ENCODE measurements at places on chromosomes 6 and 20.

DNA sequence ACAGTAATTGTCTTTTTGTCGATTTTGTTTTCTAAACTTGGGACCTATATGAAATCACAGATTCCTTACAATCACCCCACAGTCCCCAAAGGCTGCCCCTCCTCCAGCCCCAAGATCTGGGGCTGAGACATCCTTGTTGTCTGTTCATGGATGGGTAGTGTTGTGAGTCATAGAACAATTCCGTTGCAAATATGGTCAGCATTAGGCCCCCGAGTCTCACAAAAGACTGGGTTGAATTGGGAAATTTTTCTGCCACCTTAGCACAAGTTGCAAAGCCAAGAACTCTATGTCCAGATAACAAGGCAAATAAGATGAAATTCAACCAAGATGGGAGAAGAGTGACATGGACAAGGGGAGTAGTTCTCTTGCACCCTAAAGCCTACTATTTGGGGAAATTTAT lies 10.5 kb upstream of the TAB2 start:
- DNase-seq: no peak

- no peak for DNase-seq
Observed at GRCh38 chr6:71855406-71855805, 30.9 kb upstream of the RIMS1 start.

DNA sequence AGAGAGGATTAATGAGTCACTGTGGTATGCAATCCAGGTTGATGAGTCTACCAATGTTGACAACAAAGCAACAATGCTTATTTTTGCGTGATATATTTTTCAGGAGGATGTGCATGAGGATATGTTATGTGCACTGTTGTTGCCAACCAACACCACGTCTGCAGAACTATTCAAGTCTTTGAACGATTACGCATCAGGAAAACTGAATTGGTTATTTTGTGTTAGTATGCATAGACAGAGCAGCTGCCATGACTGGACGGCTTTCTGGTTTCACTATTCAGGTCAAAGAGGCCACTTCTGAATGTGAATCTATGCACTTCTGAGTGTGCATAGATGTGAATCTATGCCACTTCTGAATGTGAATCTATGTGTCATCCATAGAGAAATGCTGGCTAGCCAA lies 134.0 kb upstream of the GRIK2 start:
- no peak for DNase-seq

DNA sequence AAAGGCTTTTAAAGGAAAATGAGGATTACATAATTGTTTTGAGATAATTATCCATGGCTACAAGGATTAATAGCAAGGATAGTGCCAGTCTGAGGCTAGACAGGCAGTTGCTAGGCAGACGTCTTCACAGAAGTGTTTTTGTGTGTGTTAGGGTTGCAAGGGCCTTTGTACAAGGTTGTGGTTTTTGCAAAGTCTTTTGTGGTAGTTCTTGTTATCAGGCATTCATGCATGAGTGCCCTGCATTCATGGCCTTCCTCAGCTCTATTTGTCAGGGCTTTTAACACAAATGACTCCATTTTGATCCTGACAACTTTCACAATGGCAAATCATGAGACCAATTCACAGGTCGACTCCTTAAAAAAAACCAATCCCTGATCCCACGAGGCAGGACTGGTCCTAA lies 68.1 kb upstream of the TXNDC5 start:
- DNase-seq: no peak

GRCh38 chr6:108685970-108686369 lies 125.3 kb downstream of the FOXO3 start:
- DNase-seq: no peak

DNA sequence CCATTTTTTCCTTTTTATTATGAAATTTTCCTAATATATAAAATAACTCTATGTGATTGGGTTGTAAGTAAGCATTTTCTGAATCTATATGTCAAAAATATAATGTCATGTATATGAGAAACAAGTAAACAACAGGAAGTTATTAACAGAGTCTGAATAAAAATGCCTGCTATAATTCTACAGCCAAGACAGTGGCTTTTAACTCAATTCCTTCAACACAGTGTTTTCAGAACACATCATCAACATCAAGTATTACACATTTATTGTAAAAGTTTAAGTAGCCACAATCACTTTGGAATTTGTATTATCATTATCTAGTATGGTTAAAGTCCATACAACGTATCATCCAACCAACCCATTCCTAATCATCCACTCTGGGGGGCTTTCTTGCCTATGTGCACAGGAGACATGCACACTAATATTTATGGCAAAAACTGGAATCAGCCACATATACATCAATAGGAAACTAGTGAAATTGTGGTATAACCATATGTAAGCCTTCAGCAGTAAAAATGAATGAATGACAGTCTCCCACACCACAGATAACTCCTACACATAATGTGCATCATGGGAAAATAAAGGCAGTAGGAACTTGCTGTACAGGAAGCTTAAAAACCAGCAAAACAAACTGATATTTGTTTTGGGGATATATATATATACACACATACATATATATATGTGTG lies 6.9 kb upstream of the HLA-A start:
- DNase-seq: no peak

- peak; percentile 22 for DNase-seq
Observed at GRCh38 chr6:90219209-90219985, 77.2 kb downstream of the BACH2 start.

DNA sequence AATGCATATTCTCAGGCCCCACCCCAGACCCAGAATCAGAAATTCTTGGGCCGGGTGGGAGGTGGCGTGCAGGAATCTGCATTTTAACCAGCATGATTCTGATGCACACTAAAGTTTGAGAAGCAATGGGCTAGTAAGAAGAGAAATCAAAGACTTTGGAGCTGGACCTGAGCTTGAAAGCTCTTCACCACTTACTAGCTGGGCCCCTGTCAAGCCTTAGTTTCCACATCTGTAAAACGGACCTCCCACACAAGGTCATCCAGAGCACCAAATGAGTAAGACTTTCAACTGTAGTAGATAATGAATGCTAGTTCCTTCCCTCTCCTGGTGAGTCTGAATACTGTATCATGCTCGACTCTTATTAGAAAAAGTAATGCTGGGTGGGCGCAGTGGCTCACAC lies 87.0 kb downstream of the TBC1D7 start:
- no peak for DNase-seq

DNA sequence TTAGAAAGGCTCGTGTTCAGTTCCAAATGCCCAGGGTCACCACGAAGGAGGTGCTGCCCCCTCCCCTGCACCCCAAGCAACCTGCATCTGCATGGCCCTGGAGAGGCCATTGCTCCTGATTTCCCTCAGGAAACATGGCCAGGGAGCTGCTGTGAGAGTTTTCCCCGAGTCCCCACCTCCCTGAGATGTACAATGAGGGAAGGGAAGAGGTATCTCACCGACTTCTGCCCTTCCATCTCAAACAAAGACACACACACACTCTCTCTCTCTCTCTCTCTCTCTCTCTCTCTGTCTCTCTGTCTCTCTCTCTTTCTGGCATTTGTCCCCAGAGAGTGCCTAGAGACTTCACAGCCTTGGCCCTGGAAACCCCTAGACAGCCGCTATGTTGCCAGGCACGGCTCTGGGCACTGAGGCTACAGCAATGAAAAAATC lies 120.4 kb downstream of the MRPL14 start:
- DNase-seq: no peak

DNA sequence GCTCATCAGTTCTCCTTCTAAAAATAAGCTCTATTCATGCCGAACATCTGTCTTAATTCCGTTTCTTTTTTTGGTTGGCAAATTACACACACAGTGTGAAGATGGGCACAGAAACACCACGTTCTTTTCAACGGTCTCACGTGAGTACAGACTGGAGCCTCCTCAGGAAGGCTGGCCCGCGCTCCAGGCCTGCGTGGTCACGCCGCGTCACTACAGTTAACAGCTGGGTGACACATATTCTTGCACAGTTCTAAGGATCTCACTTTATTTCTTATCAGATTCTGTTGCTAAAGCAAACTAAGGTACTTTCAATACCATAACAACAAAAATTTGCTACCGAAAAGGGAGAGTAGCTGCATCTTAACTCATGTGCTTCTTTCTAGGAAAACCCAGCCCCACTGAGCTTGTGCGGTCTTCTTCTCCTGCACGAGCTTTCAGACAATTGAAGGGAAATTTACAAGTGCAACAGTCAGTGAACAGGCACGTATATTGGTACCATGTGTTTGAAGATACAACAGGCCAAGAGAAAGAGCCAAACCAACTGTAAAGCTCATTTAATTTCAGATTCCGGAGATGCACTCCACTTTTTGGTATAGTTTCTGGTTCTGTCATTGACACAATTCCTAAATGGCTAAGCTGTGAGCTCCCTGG lies 55.6 kb upstream of the MPC1 start:
- no peak for DNase-seq

GRCh38 chr6:8268606-8269005 lies 166.3 kb upstream of the EEF1E1 start:
- no peak for DNase-seq

DNA sequence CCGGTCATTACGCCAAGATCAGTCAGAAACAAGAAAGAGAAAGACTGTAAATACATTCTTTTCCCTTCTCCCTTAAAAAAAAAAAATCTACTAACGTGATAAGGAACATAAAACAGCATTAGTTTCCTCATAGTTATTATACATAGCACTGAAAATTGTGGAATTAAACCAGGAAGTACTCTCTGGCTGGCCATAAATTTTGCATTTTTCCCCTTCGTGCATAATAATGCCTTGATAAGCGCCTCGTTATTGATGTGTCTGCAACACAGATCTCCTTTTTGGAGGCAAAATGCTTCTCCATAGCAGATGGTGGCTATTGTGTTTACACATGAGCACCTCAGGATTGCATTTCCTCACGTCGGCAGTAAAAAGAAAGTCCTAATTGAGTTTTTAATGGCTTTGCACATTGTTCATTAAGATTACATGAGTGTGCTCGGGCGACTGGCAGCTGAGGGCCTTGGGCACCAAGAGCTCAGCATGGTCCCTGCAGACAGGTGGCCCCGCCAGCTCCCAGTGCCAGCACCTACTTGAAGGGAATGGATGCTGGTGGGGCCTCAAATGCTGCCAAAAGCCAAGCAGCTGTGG lies 394.5 kb downstream of the PTPRT start:
- no peak for DNase-seq

DNA sequence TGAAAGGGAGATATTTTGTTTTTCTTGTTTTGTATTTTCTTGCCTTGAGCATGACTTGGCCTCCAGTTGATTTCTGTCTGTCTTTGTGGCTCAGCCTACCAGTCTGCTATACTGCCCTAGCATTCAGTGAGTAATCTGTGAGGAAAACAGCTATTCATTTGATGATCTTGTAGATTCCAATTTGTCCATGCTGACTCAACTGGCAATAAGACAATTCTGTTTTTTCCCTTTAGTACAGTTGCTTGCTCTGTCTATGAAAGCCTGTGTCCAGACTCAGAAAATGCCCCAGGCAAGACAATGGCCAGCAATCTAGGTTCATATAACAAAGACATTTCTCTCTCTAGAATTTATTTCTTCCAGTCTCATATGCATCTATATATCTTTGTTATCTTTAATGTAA lies 10.9 kb upstream of the SOX4 start:
- no peak for DNase-seq

- no peak for DNase-seq
Observed at GRCh38 chr6:80404889-80405288, 298.4 kb downstream of the BCKDHB start.

Measured in HS-5 (cell line).